ENCODE measurements at places on chromosomes 6 and 20.

GRCh38 chr6:163646133-163646532 is 231.6 kb downstream of the QKI start:
- DNase-seq = no peak

- DNase-seq = no peak
These were observed 99.2 kb downstream of the LCA5 start for GRCh38 chr6:79438030-79438429.

DNA sequence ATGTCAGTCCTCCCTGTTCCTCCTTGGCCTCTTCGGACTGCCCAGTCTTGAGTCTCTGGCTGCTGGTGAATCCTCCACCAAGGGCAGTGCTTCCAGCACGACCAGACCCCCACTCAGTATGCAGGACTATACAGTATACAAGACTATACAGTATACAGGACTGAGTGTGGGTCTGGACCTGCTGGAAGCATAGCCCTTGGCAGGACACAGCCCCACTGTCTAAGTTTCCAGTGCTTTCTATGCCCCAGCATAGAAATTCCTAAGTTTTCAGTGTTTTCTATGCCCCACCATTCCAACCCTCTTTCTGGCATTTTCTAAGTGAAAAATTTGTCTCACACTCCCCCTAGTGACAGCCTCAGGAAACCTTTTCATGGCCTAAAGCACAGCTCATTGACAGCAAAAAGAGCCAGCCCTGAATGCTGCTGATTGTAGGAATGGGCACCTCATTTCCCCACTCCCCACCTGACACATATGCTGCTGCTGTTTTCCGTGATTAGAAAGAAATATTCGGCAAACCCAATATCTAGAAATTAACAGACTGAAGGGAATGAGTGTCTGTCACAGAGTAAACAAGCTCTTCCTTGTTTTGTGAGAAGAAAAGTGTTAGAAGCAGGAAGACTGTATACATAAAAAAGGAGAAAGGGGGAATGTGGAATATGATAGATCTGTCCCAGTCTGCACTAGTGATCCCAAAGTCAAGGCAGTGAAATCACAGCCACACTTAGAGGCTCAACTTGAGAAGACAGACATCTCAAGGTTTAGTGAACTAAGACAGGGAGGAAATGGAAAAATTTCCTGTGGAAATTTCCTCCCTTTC is 206.9 kb downstream of the IBTK start:
- peak; percentile 56 for DNase-seq

DNA sequence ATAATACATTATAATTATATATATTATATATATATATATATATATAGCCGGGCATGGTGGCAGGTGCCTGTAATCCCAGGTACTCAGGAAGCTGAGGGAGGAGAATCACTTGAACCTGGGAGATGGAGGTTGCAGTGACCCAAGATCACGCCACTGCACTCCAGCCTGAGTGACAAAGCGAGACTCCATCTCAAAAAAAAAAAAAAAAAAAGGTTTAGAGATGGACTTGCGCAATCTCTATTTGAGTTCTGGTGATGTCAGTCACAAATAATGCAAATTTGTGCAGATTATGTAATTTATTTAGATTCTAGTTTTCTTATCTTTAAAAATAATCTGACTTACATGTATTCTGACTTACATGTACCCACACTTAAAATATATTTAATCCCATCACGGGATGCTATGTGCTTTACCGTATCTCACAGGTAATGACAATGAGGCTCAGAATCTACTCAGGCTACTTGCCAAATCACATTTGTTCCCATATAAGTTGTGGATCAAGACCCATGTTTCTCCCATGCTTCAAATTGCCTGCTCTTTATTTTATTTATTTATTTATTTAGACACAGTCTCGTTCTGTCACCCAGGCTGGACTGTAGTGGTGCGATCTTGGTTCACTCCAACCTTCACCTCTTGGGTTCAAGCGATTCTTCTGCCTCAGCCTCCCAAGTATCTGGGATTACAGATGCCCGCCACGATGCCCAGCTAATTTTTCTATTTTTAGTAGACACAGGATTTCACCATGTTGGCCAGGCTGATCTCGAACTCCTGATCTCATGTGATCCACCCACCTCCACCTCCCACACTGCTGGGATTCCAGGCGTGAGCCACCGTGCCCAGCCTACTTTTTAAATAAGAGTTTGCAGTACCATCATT is 7.6 kb upstream of the UST start:
- no peak for DNase-seq

GRCh38 chr6:75493400-75494064 is at the start of gene FILIP1:
FILIP1 (minus strand) TSS chr6:75493800; CDS start chr6:75414972, 78,828 bp downstream.
- DNase-seq = no peak

- DNase-seq = peak; percentile 45
These were observed 161.2 kb downstream of the KCNQ5 start for GRCh38 chr6:72783035-72783434.

GRCh38 chr20:15655295-15655874 is 917.9 kb downstream of the KIF16B start:
- DNase-seq = no peak

DNA sequence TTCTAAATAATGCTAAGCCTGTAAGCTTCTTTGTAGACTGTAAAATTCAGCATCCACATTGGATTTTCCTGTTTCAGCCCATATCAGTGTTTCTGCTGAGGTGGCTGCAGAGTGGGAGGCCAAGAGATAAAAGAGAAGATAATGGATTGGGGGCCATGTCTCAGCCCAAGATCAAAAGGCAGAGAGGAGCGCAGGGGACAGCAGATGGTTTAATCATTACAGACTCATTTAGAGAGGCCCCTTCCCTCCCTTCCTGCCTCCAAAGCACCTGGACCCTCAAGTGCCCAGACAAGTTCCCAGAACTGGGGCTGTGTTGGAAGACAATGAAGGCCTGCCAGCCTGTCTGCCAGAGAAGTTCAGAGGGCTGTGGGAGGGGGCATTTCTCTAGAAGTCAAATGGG is 20.4 kb upstream of the CTNNBL1 start:
- no peak for DNase-seq

GRCh38 chr20:53448426-53448825 is 145.2 kb downstream of the ZNF217 start:
- DNase-seq = no peak

DNA sequence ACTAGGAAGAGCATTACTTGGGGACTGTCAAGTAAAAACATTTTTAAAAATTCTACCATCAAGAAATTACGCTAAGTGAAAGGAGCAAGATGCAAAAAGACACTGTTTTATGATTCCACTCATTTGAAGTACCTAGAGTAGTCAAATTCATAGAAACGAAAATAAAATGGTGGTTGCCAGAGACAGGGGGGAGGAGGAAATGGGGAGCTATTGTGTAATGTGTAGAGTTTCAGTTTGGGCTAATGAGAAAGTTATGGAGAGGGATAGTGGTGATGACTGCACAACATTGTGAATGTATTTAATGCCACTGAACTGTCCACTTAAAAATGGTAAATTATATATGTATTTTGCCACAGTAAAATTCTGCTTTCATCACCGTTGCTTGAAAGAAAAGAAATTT is 83.8 kb downstream of the UST start:
- DNase-seq = no peak

- peak; percentile 72 for DNase-seq
These were observed 687 bp downstream of the SLC35A1 start for GRCh38 chr6:87473419-87473903.

Data from NB4 (cell line).